Fibroblast of skin of right quadriceps (primary cell): ENCODE measurements at places on chromosomes 7 and 10.

DNA sequence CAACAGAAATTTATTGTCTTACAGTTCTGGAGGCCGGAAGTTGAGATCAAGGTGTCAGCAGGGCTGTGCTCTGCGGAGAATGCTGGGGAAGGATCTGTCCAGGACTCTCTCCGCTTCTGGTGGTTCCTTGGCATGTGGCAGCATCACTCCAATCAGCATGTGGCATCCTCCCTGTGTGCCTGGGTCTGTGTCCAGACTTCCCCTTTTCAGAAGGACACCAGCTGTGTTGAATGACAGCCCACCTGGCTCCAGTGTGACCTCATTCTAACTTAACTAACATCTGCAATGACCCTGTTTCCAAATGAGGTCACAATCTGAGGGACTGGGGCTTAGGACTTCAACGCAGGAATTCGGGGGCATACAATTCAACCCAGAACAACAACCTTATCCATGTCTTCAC is 141.9 kb downstream of the BMS1 start:
- DNase-seq, result no peak

DNA sequence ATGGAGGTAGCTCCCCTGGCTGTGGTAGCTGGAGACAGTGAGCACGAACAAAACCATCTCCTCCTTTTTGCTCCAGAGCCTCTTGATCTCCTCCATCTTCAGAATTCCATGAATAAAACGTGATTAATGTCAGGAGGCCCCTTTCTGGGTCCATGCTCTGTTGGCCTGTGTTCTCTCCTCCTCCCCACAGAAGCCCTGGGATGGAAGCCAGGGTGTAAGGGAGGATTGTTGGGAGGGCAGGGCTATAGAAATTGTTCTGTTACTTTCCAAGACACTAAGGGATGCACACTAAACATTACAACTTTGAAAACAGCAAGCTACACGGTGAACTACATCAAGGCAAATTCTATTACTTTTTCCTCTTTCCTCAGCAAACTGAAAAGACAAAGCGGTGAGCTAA is 96.3 kb downstream of the RNF216 start:
- DNase-seq, result no peak

DNA sequence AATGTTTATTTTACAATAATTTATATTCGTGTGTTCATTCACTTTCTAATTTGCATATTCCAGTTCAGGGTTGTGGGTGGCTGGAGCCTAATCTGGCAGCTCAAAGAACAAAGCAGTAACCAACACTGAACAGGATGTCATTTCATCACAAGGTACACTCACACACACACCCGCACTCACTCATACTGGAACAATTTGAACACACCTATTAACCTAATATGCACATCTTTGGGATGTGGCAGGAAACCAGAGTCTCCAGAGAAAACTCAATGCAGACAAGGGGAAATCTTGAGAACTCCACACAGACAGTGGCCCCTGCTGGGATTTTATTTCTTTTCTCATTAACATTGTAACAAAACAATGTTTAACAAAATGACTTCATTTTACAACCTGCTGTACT is 97.4 kb downstream of the TWIST1 start:
- peak; percentile 47 for DNase-seq

DNA sequence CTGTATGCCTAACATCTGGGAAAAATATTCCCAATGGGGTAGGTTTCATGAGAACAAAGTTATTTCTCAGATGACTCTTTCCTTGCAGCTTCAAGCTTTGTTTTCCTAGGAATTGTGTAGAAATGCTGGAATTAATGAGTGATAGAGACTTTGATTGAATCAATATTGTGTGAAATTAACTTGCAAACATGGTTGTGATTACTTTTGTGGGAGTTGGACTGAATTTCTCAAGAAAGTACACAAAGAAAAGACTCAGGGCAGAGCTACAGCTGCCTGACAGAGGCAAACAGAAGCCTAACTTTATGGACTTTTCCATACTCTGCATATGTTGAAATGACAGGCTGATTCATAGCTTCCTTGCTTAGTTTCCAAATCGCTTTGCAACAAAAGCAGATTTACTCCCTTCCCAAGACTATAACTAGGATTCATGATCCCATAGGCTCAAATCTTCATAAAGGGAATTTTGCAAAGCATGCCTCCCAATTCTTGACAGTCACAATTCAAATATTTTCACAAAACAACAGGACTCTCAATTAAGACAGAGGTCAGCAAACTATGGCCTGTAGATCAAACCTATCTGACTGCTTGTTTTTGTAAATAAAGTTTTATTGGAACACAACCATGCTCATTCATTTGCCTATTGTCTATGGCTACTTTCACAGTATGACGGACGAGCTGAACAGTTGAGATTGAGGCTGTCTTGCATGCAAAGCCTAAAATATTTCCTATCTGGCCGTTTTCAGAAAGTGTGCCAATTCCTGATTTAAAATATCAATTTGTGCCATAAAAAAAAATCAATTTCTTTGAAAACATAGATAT is 27.6 kb downstream of the NRP1 start:
- peak; percentile 85 for DNase-seq

DNA sequence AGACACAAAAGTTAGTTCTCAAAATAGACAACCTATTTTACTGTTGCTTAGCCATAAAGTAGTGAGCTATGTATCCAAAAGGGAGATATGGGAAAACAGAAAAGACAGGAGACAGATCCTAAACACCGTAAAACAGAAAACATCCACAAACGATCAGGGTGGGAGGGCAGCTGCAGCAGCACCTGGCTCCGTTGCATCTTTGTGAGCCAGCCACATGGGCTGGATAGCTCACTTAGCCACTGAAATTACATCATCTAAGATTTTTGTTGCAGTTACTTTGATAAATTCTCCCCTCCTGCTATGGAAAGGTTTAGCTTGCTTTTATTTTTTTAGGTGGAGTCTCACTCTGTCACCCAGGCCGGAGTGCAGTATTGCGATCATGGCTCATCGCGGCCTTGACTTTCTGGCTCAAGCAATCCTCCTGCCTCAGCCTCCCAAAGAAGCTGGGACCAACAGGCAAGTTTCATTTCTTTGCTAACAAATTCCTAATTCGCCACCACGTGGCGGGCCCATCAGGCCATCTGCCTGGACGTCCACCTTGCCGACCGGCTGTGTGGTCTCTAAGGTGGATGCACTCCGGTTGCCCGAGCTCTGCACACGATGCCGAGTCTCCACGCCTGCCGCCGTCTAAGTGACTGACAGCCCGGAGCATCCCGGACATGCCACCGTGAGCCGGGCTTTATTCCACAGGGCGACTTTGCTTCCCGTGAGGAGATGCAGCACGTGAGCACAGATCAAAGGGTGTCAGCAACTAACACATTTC is 159.8 kb downstream of the DIP2C start:
- no peak for DNase-seq

DNA sequence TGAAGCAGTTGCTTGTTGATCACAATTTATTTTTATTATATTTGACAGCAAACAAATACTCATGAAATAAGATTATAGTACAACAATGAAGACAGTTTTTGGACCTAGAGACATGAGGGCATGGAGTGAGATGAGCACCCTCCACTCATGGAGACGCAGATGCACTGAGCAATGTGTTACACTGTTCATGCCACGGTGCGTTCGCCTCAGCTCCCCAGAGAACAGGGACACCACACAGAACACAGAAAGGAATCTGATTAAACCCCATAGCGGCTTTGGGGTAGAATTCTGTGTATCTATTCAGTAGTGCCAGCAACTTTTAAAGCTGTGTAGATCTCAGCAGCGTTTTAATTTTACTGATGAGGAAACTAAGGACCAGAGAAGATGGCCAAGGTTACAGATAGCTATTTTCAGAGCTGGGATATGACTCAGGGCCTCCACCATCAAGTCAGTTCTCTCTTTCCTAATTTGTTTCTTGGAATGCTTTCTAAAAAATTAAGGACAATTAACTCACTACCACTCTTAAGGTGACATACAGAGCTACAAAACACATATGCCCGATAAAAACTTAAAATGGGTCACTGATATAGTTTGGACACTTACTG is 33.6 kb downstream of the FAM25A start:
- no peak for DNase-seq

DNA sequence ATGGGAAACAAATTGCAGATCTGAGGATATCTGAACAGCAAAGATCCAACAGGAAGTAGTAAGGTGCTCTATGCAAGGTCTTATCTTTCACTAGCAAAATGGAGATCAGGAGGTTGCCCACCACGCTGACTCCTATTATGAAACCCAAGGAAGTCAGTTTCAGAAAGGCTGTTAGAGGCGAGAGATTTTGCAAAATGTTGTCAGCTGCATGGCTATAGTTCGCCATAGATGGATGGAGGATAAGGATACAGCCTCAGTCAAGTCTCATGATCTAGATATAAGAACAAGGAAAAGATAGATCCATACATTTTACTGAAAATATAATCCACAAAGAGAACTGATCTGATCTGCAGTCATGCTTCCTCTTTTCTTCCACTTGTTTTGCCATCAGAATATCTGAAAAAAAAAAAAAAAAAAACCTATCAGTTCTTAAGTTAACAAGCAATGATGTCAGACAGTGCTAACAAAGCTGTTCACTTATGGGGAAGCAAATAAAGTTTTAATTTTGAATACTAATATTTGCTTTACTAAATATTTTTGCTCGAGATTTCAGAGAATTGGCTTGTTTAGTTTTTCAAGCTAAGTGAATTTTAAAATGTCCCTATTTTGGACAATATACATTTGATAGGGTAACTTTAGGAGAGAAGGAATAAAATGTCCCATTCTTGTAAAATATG is 2.0 kb downstream of the GPR85 start:
- DNase-seq, result no peak

DNA sequence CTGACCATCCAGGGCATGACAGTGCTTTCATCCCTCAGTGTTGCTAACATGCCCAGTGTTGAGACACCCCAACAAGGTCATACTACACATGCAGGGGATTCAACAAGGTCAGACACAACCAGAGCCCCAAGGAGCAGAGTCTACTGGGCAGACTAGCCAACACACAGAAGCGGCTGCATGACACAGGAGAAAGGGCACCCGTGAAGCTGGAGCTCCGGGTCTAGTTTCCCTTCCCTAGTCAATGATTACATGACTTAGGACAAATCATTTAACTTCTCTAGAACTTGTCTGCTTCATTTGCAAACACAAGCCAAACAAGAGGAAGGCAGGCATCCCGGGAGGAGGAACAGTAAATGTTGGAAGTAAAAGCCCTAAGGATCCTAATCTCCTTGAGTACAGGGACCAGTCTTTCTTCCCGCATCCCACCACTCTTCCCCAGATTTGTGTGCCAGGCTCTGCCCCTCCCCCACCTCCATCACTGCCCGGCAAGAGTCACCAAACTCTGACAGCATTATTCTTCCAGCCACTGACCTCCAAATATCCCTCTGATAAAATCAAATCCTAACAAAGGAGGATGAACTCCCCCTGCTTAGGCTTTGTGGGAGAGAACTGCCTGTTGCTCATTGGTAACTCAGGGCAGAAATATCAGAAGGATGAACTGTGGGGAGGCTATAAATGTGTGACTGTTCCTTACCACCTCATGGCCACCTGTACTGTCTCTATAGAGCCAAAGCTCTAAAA is 104.3 kb downstream of the KCNMA1 start:
- no peak for DNase-seq
